ENCODE measurements at places on chromosomes 12 and 14.

- DNase-seq: no peak
These were observed 320 bp upstream of the PRPF39 start for GRCh38 chr14:45083617-45083975.

GRCh38 chr14:23522643-23523198 is 28.8 kb downstream of the ZFHX2 start:
- no peak for DNase-seq

DNA sequence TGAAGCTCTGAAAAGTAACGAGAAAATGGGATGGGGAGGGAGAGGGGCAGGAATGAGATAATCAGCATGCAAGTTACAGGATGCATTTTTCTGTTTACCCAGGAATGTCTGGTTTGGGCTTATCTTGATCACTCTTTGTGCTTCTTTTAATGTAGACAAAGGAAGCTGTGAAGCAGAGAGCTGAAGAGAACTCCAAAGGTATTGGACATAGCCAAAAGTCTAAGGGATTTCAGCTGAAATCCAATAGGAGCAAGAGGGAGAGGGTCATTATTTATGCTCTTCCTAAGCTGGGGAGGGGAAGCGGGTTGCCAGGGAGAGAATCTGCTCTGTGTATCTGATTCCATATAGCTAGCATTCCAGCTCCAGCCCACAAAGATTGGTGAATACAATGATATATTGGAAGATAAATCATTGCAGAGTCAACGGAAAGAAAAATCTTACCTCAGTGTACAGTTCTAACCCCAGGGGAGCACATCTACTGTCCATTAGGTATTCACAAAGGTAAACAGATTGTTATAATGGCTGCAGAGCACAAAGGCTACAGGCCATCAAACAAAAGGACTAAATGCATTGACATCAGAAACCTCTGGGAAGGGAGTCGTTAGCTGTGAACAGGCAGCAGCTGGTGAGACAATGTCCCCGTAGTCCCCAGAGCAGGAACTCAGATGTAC is 61.0 kb upstream of the PELI2 start:
- no peak for DNase-seq

- no peak for DNase-seq
These were observed 29.9 kb upstream of the LRTM2 start for GRCh38 chr12:1790444-1790843.

GRCh38 chr14:68864361-68864750 is 71.5 kb upstream of the ZFP36L1 start:
- no peak for DNase-seq

DNA sequence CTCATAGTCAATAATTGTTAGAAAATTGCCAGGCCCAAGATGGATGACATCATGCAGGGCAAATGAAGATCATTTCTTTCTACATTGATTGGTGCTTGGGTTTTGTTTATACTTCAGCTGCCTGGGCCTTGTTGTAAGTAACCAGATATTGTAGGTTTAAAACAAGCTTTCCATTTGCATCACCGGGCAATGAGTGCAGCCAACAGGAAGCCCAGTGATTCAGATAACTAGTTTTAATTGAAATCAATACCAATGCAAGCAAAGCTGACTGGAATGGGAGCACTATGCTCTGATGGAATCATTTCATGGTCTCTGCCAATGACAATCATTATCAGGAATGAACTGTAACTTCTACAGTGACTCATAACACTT is 279.3 kb downstream of the DUSP6 start:
- DNase-seq: no peak

- DNase-seq: no peak
These were observed 124.8 kb upstream of the NOS1 start for GRCh38 chr12:117485984-117486839.

Measured in activated CD4-positive, CD25-positive, alpha-beta regulatory T cell treated with anti-CD3 and anti-CD28 coated beads, Interleukin-2, amount 50 U/mL, for 16 hours (primary cell).